Stimulated activated CD4-positive, alpha-beta T cell treated with anti-CD3 and anti-CD28 coated beads, Interleukin-12 subunit alpha, Interleukin-12 subunit beta, amount 100 ng/mL, for 24 hours (primary cell): ENCODE measurements at places on chromosomes 5 and 9.

GRCh38 chr9:92740009-92740408, 24.6 kb downstream of the BICD2 start:
- DNase-seq: no peak

- DNase-seq: no peak
These were observed 466.2 kb downstream of the SPOCK1 start for GRCh38 chr5:137032929-137033328.

GRCh38 chr9:108642871-108643270, 212.9 kb downstream of the ACTL7B start:
- DNase-seq: no peak

GRCh38 chr9:19947996-19948395, 159.2 kb upstream of the SLC24A2 start:
- DNase-seq: no peak

DNA sequence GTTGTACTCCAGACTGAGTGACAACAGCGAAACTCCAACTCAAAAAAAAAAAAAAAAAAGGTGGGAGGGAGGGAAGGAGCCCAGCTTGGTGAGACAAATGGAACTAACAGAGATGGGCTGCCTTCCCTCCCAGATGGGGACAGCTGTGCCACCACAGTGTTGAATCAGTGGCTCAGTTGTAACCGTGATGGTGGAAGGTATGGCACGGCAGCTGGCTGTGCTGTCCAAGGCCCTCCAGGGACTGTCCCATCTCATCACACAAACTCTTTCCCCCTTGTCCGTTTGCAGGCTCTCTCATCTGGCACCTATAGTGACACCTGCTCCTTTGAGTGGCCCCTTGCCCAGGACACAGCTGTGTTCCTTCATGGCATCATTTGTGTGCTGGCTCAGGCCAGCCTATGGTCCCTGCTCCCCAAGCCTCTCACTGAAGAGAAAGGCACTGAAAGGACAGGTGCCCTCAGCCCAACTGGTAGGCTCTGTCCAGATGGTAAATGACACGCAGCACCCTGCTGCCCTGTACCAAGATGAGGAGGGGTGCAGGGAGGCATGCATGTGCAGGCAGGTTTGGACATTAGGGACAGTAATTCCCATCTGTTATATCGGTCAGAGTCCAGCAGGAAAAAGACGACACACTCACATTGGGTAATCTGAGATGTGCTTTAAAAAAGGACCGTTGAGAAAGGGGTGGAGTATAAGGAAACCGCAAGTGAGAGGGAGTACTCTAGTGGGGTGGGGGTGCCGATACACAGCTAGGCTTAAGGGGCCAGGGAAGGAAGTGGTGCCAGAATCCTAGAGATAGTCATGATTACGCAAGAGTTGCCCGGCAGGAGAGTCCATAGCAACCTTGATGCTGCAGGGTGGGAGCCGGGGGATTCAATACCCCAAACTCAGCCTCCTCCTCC, 4.3 kb downstream of the SMIM33 start:
- no peak for DNase-seq

DNA sequence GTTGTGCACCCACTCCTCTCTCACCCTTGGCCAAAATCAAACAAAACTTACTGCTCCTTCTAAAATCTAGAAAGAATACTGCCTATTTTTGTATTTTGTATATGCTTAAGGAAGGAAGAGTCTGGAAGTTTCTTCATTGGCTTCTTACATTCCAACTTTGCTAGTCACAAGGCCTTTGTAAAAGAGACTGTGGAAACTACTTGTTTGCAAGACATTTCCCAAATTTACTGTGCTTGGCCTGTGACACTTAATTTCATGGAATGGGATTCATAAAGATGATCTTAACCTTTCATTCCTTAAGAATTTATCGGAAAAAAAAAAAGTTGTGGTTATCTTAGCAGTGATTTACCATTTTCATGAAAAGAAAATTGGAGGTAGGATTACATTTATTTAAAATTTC, 208.9 kb downstream of the VPS13A start:
- no peak for DNase-seq
